ENCODE measurements at places on chromosomes 12 and 14.

- DNase-seq = no peak
Measured at GRCh38 chr14:95015046-95015445, 142.3 kb downstream of the DICER1 start.

DNA sequence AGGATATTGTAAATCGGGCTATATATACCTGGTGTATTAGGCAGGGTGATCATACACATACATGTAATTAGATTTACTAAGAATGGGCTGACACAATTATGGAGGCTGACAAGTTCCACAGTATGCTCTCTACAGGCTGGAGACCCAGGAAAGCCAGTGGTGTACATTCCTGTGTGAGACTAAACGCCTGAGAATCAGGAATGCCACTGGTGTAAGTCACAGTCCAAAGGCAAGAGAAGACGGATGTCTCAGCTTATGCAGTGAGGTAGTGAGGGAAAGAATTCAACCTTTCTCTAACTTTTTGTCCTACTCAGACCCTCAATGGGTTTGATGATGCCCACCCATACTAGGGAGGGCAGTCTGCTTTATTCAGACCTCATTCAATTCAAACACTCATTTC, 57.1 kb downstream of the METTL25 start:
- no peak for DNase-seq

- DNase-seq = no peak
Measured at GRCh38 chr14:86091811-86092210, 561.9 kb downstream of the FLRT2 start.

- no peak for DNase-seq
Measured at GRCh38 chr14:104098272-104099095, 13.0 kb downstream of the ASPG start.

DNA sequence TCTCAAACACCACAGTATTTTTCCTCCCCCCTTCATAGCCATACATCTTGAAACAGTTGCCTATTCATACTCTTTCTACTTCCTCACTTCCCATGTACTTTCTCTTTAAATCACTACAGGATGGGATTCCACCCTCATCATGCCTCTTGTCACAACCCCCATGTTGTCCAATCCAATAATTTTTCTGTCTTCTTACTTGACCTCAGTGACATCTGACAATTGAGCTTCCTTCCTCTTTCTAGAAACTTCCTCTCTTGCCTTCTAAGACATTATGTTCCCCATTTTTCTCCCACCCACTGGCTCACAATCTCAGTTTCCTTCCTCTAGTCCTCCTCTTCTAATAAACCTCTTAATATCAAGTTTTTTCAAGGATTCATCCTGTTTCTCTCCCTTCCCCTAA, 5.3 kb downstream of the C2CD5 start:
- no peak for DNase-seq

GRCh38 chr14:100903672-100904185, at the start of gene RTL1:
RTL1 (minus strand) TSS chr14:100903722; CDS start chr14:100884788, 18,934 bp downstream.
- DNase-seq = no peak

- DNase-seq = no peak
Measured at GRCh38 chr12:122355706-122356105, 66.8 kb downstream of the CLIP1 start.

- DNase-seq = no peak
Measured at GRCh38 chr14:29102996-29103395, 336.4 kb downstream of the FOXG1 start.

- no peak for DNase-seq
Measured at GRCh38 chr12:104602406-104602805, 145.7 kb downstream of the CHST11 start.

- no peak for DNase-seq
Measured at GRCh38 chr14:36657399-36658122, 4.1 kb upstream of the PAX9 start.

GRCh38 chr14:21825149-21825743, 151.6 kb upstream of the OR4E1 start:
- DNase-seq = peak; percentile 50

DNA sequence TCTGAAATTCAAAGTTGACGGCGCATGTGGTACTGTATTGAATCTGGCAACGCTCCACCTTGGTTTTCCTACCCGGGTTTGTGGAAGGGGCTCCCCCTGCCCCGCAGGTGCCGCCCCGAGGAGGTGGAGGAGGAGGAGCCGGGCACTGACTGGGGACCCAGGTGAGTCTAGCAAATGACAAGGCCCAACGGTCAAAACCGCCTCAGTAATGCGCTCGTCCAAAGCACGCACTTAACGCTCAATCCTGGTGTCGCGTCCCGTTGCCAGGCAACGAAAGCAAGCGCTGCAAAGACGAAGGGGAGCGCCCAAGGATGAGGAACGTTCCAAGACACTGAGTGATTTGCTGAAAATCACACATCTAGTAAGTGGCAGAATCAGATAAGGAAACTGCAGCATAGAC, 24.0 kb upstream of the CLEC4E start:
- DNase-seq = no peak

GRCh38 chr12:15092826-15093225, 120.0 kb downstream of the PDE6H start:
- DNase-seq = no peak

DNA sequence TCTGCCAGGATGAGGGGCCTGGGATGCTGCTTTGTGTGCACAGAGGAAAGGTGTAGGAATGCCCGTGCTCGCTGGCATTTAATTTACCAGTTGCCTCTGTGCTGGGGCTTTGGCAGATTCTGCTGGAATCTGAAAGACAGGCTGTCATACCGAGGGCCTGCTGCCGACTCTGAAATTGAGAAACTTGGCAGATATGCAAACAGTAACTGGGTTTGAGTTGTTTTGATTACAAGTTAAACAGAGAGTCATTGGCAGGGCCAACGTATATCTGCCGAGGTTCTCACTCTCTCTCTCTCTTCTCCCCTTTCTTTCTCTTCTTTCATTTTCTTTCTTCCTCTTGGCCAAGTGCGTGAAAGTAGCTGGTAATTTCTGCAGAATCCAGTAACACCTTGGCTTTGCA, 618.7 kb downstream of the VRK1 start:
- no peak for DNase-seq

- no peak for DNase-seq
Measured at GRCh38 chr14:22824711-22825359, 4.9 kb upstream of the MRPL52 start.

- DNase-seq = no peak
Measured at GRCh38 chr12:31488737-31489338, 102.1 kb downstream of the DENND5B start.

GRCh38 chr12:75062691-75063090, 146.9 kb downstream of the KCNC2 start:
- DNase-seq = no peak

DNA sequence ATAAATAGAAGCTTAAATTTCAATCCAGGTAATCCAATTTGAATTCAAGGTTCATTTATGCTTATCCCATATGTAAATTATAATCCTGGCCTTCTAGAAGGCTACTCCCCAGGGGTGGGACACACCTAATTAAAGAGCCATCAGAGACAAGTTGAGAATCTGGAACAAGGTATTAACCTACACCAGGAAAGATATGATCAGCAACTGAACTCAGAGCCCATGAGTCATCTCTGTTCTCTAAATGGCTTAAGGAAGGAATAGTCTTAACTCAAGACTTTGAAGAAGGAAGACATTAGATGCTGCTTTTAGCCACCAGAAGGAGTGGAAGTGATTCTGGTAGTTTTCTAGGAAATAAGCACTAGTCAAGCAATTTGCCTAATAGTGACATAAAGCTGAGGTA, 88.0 kb downstream of the KIF21A start:
- DNase-seq = no peak

- DNase-seq = no peak
Measured at GRCh38 chr14:64197996-64198395, 96.2 kb downstream of the ESR2 start.

- DNase-seq = no peak
Measured at GRCh38 chr14:100731846-100732765, 5.4 kb downstream of the DLK1 start.

DNA sequence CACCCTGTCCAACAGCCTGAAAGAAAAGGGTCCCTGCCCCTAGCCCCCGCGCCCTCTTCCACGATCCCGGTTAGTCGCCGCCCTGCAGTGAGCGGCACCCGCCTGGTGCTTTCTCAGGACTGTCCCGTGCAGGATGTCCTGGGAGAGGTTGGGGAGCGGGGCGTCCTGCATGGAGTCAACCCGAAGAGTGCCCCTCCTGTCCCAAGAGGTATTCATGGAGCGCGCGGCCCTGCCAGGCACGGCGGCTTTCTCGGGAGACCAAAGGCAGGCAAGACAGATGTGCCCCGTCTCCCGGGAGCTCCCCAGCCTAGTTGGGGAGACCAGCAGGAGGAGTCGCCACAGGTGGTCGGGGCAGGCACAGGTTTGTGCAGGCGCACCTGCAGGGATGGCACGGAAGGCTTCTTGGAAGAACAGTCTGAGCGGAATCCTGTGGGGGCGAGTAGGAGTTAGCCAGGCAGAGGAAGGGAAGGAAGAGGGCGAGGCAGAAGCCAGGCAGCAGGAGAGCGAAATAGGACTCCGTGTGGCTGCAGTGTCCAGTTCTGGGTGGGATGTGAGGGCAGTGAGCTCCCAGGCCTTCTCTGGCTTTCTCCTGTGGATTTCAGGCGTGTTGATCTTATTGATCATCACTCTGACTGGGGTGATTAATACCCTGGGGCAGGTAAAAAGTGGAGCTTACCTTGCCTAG, 723 bp downstream of the SIVA1 start:
- peak; percentile 14 for DNase-seq

GRCh38 chr12:52038447-52038846, 12.8 kb upstream of the NR4A1 start:
- DNase-seq = no peak

DNA sequence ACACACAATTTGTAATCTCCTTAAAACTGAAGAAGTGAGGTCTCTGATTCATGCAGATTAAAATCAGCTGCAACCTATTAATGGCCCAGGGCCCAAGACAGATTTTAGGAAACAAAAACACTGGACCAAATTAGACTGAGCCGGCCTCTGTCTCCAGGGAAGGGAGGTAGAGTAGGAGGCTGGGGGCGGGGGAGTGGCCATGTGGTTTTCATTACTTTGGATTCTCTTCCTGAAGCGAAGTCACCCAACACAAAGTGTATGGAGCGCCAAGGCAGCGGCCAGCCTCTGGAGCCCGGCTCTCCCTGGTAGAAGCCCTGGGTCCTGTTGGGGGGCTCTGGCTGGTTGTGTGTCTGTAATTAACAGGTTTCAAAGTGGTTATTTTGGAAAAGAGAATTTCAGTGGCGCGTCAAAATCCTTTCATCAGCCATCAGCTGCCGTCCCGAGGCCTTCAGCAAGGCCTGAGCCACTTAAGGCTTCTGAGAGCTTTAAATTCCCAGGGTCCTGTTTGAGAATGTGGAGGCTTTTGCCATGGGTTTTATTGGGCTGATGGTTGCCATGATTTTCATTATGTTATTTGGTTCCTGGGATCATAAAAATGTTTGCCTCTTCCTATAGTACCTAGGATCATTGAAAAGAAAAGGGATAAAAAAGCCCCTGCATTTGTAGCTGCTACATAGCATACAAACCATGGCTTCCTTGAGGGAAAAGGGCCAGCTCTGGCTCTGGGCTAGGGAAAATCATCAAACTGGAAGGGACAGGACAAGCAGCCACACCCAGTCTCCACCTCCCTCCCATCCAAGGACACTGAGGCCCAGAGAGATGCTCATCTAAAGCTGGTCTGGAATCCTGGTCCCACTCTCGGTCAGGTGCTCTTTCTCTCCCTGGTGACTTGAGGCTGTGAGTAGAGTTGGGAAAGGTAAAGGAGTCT, 282.4 kb downstream of the ZFP36L1 start:
- no peak for DNase-seq

DNA sequence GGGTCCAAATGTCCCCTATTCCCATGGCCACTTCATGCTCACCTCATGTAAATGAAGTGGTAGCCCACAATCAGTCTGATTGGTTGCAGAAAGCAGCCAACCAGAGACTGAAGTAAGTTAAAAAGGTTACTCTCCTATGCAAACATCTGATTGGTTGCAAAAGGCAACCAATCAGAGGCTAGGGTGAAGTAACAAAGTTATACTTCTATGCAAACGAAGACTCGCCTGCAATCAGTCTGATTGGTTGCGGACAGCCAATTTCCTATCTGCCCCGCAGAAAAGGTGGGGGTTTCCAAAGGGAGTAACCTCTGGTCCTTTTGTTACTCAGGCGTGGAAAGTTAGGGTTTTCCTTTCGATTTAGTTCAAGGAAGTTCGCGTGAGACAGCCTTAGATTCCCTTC, 208.1 kb upstream of the NEDD1 start:
- no peak for DNase-seq

GRCh38 chr12:47359310-47360092, 279.7 kb upstream of the AMIGO2 start:
- DNase-seq = no peak

DNA sequence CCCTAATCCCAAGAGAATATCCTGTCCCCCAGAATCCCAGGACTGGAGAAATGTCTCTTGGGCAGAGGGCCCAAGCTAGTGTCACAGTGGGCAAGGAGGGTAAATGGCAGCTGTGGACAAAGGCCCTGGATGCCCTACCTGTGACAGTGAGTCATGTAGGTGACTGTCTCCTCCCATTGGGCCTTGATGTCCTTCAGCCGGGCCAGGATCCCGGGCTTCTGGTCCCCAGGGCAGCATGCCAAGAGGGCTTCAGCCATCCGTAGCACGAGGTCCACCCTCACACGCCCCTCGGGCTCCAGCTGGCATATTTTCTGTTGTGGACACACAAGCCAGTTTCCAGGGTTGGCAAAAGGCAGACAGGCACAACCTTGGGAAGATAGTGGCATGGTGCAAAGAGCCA, 48.8 kb downstream of the SYNE3 start:
- DNase-seq = no peak

- DNase-seq = no peak
Measured at GRCh38 chr12:68761901-68762630, 16.1 kb downstream of the SLC35E3 start.

DNA sequence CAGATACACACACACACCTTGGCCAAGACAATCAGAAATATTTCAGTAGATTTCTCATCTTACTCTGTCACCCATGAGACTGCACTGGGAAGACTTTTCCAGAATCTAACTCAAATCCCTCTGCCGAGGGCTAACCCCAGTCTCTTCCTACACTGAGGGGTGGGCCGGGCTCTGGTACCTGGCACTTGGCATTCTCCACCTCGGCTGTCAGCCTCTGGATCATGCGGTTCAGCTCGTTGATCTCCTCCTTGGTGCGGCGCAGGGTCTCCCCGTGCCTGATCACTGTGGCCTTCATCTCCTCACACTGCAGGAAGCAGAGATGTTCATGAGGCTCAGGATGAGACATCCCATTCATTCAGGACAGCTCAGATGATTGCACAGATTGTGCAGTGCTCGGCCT, 4.9 kb downstream of the KRT83 start:
- DNase-seq = no peak

- no peak for DNase-seq
Measured at GRCh38 chr14:47917344-47917954, 242.0 kb upstream of the MDGA2 start.

- DNase-seq = no peak
Measured at GRCh38 chr12:130965214-130965613, 11.5 kb downstream of the ADGRD1 start.

DNA sequence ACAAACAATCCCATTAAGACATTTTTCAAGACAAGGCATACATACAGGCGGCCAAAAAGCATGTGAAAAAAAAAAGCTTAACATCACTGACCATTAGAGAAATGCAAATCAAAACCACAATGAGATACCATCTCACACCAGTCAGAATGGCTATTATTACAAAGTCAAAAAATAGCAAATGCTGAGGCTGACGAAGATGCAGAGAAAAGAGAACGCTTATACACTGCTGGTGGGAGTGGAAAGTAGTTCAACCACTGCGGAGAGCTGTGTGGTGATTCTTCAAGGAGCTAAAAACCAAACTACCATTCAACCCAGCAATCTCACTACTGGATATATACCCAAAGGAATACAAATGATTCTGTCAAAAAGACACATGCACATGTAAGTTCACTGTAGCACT, 216.7 kb downstream of the FOXG1 start:
- no peak for DNase-seq

- DNase-seq = peak; percentile 52
Measured at GRCh38 chr12:9673404-9674225, 4.1 kb downstream of the CLEC2D start.

Data from CD4-positive, alpha-beta memory T cell (primary cell).